ENCODE measurements at places on chromosomes 12 and 14. TPM values are rescaled to one million over a fixed set of nuclear protein-coding genes. Genes with fewer than 3 reads are reported as not detected.

SOS2 gene
- 29.0 TPM for total RNA-seq

SLC6A12 gene
- total RNA-seq = 2.9 TPM

BCL11B gene
- 0.08 TPM for total RNA-seq

CAPZA3 gene
- not detected for total RNA-seq
